ENCODE measurements at places on chromosomes 5 and 9.

DNA sequence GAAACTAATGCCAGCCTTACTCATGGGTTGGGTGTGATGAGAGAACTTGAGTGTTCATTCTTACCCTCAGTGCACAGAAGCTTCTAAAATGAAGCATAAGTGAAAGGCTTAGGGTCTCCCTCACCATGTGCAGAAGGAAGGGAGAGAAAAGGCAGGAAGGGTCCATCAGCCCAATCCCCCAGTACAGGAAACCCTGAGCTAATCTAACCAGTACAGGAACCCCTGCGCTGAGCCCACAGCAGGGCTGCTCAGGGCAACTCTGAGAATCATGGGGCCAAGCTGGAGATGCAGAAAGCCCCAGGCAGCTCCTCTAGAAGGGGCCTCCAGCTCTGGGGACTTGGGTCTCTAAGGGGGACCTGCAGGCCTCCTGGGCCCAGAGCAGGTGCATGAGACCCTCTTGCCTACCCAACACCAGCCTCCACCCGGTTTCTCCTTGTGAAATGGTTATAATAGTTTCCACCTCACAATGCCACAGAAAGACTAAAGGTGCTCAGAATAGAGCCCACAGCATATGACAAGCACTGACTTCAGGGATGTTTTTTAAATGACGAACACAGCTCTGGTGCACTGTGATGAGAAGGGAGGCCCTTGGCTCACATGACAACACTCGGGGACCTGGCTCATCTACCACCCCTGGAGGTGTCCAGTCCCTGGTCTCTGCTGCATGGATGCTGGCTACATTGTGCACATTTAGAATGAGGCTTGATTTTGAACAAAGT, 190.1 kb downstream of the ACTL7B start:
- DNase-seq, result no peak

GRCh38 chr9:93292288-93292615, 108.3 kb downstream of the WNK2 start:
- no peak for DNase-seq

DNA sequence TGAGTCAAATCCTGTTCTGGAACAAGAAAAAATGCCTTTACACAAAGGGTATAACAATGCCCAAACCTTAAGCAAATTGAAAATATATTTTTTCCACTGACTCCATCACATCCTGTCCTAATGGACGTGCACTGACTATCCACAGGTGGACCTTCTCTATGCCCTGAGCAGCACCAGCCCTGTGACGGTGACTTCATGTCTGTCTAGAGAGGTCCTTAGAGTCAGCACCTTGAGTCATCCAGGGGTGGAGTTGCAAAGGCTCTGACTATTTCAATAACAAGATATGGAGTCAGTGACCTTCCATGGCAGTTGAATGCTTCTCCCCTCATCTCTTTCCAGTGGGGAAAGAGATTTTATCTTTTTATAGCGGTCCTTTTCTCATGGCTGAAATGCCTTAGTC, 78.0 kb downstream of the YIPF5 start:
- DNase-seq, result no peak

GRCh38 chr9:128107468-128108268, 19.9 kb downstream of the PTGES2 start:
- no peak for DNase-seq

Data from omental fat pad (tissue), 4 donors.